WERI-Rb-1 (cell line): ENCODE measurements at places on chromosomes 5 and 9.

DNA sequence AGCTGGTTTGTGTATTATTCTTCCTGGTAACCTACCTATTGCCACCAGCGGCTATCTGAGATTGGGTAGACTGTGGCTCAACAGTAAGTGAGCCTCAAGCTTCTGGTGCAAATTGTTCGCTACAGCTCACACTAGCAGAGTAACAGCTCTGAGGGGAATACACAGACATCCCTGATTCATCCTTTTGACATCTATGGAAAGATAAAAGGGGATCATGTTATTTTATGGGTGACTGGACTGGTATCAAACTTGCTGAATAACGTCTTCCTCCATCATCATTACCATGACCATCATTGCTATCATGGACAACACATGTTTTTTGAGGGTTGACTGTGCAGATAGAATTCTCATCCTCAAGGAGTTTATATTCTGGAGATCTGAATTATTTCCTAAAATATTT, 129.6 kb downstream of the PIK3R1 start:
- no peak for DNase-seq

DNA sequence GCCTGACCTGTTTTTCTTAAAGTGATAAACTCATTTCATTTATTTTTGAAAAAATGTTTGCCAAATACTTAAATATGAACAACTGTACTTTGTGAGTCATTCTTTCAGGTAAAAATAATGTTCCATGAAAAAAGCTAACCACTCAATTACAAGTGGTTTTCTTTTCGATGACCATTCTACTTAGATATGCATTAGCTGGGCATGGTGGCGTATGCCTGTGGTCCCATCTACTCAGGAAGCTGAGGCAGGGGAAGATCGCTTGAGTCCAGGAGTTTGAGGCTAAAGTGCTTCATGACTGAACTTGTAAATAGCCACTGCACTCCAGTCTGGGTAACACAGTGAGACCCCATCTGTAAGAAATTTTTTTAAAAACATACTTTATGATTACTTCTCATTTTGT, 4.0 kb upstream of the WDR70 start:
- DNase-seq: no peak

GRCh38 chr5:143187495-143187894, 216.0 kb downstream of the NR3C1 start:
- DNase-seq: no peak

- DNase-seq: no peak
These were observed 242.8 kb upstream of the EFNA5 start for GRCh38 chr5:107913494-107913893.

GRCh38 chr5:162603443-162604070, 536.0 kb downstream of the GABRG2 start:
- no peak for DNase-seq
